T-helper 17 cell (primary cell): ENCODE measurements at places on chromosomes 4 and X.

- no peak for DNase-seq
These were observed 206.4 kb upstream of the JADE1 start for GRCh38 chr4:128603081-128603480.

DNA sequence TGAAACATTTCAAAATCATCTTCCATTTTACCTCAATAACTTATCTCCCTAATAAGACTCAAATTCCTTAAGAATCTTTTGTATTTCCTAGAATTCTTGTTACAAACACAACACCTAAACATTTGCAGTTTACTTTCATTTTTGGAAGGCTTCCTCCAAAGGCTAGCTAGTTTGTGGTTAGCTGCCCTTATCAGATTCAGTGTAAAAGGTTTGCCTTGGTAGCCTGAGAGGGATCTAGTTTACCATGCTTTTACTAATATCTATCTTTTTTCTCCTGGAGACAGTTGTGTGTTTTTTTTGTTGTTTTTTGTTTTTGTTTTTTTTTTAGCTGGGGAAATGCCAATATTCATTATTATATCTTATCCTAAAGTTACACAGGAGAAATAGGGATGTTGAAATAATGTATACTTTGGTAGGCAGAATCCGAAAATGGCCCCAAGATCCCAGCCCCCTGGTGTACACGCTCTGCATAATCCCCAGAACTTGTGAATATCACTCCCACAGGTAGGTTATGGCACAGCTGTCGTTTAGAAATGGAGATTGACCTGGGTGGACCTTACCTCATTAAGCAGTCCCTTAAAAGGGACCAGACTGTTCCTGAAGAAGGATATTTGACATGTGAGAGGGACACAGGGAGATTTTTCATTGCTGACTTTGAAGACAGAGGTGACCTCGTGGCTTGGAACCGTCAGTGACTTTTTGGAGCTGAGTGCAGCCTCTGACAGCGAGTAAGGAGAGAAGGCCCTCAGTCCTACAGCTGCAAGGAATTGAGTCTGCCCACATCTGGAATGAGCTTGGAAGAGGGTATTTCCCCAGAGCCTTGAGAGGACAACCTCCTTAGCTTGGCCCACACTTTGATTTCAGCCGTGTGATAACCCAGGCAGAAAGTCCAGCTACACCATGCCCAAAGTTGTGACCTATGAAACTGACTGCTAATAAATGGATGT lies 33.4 kb downstream of the SEPTIN11 start:
- DNase-seq, result no peak

GRCh38 chrX:72526534-72527508 lies 45.8 kb downstream of the HDAC8 start:
- no peak for DNase-seq

GRCh38 chr4:17681281-17682221 lies 67.1 kb downstream of the MED28 start:
- no peak for DNase-seq

GRCh38 chrX:46576458-46576857 lies 2.9 kb downstream of the CHST7 start:
- no peak for DNase-seq

DNA sequence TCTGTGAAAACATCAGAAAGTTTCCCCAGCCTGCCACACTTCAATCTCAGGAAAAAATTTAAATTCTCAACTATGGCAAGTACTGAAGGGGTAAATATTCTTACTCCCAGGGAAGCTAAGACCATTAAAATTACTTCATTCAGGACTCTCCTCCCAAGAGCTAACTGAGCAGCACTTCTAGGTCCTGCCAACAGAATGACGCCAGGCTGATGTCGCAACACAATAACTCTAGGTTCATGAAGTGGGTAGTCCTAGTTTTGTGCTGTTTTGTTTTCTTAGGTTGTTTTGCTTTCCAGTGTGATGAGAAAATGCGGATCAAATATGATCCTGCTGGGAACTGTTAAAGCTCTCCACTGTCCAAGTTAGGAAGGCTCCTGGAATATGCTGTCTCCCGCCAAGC lies 180.0 kb downstream of the NKX6-1 start:
- no peak for DNase-seq

DNA sequence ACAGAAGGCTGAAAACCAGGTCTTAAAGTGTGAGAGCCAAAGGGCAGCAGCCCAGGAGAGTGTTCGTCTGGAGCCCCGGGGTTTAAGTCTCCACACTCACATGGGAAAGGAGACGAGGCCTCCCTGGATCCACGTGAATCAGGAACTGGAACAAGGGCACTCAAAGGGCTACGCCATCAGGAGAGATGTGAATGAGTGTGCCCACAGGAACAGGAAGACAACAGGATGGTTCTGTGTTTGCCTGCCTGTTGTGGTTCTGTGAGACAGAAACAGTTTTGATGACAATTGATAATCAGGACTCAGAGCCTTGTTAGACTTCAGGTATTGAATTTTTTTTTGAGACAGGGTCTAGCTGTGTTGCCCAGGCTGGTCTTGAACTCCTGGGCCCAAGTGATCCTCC lies 4.9 kb upstream of the CTBP1 start:
- no peak for DNase-seq

DNA sequence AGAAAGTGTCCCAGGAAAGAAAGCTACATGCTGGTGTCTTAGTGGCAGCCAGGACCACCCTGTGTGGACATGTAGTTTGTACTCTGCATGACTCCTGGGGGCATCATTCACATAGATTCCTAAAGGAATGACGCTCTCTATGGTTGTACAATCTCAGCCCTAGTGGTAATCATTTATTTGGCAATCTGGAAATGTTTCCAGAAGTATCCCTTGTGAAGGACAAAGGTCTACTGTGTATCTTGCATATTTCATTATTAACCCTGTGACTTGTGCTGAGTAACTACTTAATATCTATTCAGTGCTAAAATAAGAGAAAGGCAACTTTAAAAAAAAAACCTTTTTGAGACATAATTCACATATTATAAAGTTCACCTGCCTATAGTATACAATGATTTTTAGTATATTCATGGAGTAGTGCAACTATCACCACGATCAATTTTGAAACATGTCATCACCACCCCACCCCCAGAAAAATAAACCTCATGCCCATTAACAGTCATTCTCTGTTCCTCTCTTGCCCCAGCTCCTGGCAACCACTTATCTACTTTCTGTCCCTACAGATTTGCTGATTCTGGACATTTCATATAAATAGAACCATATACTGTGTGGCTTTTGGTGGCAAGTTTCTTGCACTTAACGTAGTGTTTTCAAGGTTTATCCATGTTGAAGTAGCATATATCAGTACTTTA lies 51.7 kb downstream of the SHROOM3 start:
- no peak for DNase-seq

DNA sequence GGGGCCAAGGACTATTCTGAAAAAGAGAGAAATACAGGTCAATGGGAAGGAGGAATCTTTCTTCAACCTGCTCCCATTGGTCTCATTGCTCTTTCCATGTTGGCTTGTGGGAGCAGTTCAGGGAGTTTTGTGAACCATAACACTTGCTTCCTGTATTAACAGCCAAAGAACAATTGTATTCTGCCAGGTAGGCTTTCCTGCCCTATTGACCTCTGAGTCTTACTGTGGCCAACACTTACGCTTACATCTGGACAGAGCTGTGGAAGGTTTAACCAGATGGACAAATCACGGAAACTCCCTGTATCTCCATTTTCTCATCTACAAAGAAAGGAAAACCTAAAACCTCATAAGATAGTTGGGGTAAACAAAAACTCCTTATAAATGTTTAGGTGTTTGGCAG lies 30.7 kb downstream of the MID1IP1 start:
- no peak for DNase-seq

DNA sequence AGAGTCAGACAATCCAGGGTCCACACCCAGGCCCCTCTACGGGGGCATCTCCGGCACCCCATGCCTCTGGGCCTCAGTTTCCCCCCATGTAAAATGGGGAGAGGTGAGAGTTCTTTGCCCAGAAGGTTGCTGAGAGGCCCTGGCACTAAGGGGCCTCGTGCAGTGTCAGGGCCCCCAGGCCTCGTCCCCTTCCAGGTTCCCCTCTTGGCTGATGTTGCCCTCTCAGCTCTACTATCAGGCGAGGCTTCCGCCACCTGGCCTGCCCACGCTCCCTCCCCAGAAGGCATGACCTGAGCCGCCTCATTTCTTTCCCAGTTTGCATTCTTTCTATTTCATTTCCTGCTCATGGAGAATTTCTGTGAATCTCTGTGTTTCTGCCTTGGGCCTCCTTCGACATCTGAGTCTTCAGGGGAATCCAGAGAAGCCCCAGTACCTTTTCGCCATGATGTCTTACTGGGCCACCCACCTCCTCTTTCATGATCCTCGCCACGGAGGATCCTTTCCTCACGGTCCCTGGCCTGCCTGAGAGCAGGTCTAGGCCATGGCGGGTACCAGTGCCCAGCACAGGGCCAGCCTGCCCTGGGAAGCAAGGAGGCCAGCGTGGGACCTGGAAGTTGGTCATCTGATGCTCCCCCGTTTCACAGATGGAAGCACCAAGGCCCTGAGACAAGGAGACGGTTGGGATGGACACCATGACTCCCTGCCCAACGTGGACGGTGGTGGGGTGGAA lies 21.9 kb upstream of the MRFAP1 start:
- no peak for DNase-seq

GRCh38 chr4:186481998-186482790 lies 73.2 kb downstream of the MTNR1A start:
- no peak for DNase-seq

DNA sequence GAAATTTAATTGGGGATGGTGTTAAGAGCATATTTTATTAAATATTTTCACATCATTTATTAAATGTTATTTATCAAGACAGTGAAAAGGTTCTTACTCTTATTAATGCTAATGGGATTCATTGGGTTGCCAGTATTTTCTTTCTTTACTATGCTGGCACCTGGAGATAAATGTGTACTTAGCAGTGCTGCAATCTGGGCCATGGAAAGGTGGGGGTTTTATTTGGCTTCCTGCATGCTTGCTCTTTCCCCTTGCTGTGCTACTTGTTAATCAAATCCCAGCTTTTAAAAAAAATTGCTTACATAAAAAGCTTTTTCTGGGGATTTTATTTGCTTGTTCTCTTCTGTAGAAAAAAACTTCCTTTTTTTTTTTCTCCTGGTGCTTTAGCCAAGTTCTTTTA lies 48.3 kb downstream of the ZAR1 start:
- DNase-seq, result no peak

GRCh38 chr4:25654971-25655963 lies at the start of gene SLC34A2:
SLC34A2 (plus strand) TSS chr4:25655851; CDS start chr4:25662501, 6,650 bp downstream.
- DNase-seq, result no peak

DNA sequence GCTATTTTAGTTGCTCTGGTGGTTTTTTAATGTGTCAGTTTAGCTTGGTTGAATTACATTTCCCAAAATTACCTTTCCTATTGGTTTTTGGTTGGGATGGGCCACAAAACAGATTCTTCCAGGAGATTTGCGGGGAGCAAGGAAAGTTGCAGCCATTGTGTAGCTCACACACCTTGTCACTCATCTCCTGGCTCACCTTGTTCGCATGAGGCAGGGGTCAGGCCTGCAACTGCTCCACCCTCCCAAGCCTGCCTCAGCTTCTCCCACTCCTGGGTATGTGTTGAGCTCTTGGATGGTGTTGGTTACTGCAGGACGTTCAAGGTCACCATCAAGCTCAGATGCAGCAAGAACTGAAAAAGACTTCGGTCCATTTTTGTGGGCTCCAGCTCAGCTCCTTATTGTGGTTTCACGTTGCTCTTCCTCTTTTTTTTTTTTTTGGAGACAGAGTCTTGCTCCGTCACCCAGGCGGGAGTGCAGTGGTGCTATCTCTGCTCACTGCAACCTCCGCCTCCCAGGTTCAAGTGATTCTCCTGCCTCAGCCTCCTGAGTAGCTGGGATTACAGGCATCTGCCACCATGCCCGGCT lies 95.6 kb upstream of the METTL14 start:
- DNase-seq, result no peak

DNA sequence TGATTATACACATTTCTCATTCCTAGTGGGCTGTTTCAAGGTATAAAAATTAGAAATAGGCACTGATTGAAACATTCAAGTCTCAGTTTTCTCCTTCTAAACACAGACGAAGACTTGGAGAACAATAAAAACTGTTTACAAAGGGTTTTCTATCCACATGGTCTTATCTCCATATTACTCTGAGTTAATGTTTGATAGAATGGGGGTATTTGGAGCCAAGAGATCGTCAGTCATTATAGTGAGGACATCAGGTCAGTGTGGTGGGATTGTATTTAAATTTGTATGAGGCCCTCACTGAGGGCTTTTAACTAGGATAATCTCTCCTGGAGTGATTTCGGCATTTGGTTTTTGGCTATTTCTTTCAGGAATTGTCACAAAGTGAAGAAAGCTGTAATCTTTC lies 16.4 kb upstream of the DYNLT3 start:
- DNase-seq, result no peak

- DNase-seq, result no peak
These were observed 293.9 kb downstream of the PDGFC start for GRCh38 chr4:156677656-156678055.
